ENCODE measurements at places on chromosomes 1 and 21. TPM values are rescaled to one million over a fixed set of nuclear protein-coding genes. Genes with fewer than 3 reads are reported as not detected.

- H3K27me3 ChIP-seq: no peaks in the 10 kb centered on the region
- H3K36me3 ChIP-seq: no peaks in the 10 kb centered on the region
- no peak overlapping the region for H3K27ac ChIP-seq
- no peak for DNase-seq
- no peak overlapping the region for H3K4me3 ChIP-seq
- H3K4me1 ChIP-seq: no peaks in the 10 kb centered on the region
Measured at GRCh38 chr1:115564201-115564600, 77.6 kb upstream of the VANGL1 start.

The RIMS3 gene
- total RNA-seq: 18.3 TPM

GRCh38 chr1:161001525-161001924, 19.4 kb downstream of the F11R start:
- H3K36me3 ChIP-seq: no peaks in the 10 kb centered on the region
- no peaks in the 10 kb centered on the region for H3K27me3 ChIP-seq
- H3K4me1 ChIP-seq: no peaks in the 10 kb centered on the region
- H3K27ac ChIP-seq: no peak overlapping the region
- no peak overlapping the region for H3K4me3 ChIP-seq

The TAS1R1 gene
- not detected for total RNA-seq

- no peaks in the 10 kb centered on the region for H3K27me3 ChIP-seq
- H3K4me3 ChIP-seq: no peak overlapping the region
- no peaks in the 10 kb centered on the region for H3K36me3 ChIP-seq
- H3K27ac ChIP-seq: peak overlapping the region; percentile 16
- H3K4me1 ChIP-seq: peaks cover 15% of the 10 kb centered on the region
Measured at GRCh38 chr1:19455353-19455752, 30.0 kb downstream of the CAPZB start.

GRCh38 chr1:22376976-22377375, 74.7 kb upstream of the ZBTB40 start:
- no peak for DNase-seq
- H3K4me3 ChIP-seq: no peak overlapping the region
- no peaks in the 10 kb centered on the region for H3K4me1 ChIP-seq

DNA sequence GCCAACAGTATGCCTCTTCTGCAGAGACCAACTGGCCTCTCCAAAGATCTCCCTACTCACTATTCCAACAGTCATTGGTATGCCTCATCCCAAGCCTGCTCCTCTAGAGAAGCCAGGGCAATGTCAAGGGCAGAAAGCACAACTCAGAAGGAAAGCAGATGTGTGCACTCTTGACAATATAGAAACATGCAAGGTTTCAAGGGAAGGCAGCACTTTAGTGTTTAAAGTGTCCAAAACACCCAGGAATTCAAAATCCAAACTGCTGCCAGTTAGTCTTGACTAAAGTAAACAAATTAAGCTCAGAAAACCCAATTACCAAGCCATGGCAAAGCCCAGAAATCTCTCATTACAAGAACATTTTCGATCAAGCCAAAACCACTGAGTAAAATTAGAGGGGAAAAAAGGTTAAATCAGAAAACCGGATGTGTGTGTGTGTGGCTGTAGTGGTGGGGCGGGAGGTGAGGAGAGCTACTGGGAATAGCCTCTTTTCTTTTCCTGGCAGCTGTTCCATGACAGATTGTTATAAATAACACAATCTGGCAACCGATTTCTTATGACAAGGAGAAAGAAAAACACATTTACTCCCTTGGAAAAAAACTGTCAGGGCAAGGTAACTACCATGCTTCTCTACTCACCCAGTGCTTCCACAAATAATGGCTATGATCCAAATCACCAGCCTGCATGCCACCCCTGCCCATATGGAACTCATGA, 39.2 kb downstream of the EIF2B3 start:
- H3K4me3 ChIP-seq: no peak overlapping the region
- H3K27ac ChIP-seq: peak overlapping the region; percentile 93
- H3K4me1 ChIP-seq: peaks cover 8% of the 10 kb centered on the region
- DNase-seq: no peak
- H3K27me3 ChIP-seq: no peaks in the 10 kb centered on the region

The CRP gene
- total RNA-seq: not detected

GRCh38 chr1:93573940-93574469, 107.6 kb downstream of the BCAR3 start:
- H3K27me3 ChIP-seq: no peaks in the 10 kb centered on the region
- H3K36me3 ChIP-seq: peaks cover 3% of the 10 kb centered on the region
- H3K4me1 ChIP-seq: no peaks in the 10 kb centered on the region

DNA sequence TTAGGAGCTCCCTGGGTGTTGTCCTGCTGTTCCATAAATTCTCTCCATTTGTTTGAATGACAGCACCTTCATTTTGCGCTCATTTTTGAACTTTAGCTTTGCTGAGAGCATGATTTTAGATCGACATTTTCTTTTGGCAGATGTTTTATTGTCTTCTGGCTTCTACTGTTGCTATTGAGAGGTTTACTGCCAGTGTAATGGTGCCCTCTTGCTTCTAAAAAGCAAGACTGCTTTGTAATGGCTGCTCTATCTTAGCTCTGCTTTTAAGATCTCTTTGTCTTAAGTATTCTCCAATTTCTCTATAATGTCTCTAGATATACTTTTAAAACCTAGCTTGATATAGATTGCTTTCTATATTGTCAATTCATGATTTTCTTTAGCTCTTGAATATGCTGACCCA, 27.8 kb downstream of the THEM4 start:
- H3K4me1 ChIP-seq: no peaks in the 10 kb centered on the region
- H3K27ac ChIP-seq: no peak overlapping the region
- no peak for DNase-seq
- no peaks in the 10 kb centered on the region for H3K36me3 ChIP-seq
- H3K27me3 ChIP-seq: no peaks in the 10 kb centered on the region

DNA sequence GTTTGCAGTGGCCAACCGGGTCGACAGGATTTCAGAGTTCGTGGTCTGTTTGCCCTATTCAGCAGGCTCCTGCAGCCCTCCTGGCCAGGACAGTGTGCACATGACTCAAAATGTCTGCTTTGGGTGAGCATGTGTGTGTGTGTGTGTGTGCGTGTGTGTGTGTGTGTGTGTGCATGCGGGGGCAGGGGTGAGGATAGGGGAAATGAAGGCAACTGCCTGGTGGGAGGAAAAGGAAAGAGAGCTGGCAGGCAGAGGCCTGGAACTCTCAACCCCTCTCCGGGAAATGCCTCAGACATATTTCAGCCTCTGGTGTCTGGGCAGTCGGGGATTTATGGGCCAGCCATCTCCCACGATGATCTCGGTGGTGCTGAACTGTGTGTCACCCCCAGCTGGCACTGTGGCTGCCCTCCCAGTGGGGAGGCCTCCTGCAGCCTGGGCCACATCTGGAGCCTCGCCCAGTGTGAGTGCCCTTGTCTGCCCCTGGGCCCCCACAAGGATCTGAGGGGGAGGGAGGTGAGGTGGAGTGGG, 15.2 kb downstream of the CDCP2 start:
- H3K36me3 ChIP-seq: no peaks in the 10 kb centered on the region
- no peak overlapping the region for H3K27ac ChIP-seq
- DNase-seq: no peak
- H3K4me3 ChIP-seq: no peak overlapping the region

- H3K27ac ChIP-seq: no peak overlapping the region
- no peaks in the 10 kb centered on the region for H3K36me3 ChIP-seq
- no peaks in the 10 kb centered on the region for H3K4me1 ChIP-seq
- H3K4me3 ChIP-seq: no peak overlapping the region
Measured at GRCh38 chr1:90502696-90503095, 214.4 kb downstream of the BARHL2 start.

The CHI3L1 gene
- total RNA-seq: 17.8 TPM

DNA sequence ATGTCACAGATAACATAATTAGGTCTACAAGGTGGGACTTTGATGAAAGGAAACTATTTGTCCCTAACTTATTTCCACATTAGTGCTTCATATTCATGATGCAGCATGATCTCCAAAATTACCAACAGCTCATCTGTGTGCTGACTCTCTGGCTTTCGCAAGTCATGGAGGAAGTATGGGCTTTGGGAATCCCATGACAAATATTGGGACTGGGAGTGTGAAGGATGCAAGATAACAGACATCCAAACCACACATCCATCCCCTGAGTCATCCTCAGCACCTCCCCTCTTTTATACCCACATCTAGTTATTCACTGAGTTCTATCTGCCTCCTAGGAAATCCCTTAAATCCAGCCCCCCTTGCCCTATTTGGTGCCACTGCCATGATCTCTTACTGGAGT, 102.8 kb upstream of the COL24A1 start:
- H3K27me3 ChIP-seq: no peaks in the 10 kb centered on the region
- H3K27ac ChIP-seq: no peak overlapping the region
- H3K4me3 ChIP-seq: no peak overlapping the region
- H3K36me3 ChIP-seq: no peaks in the 10 kb centered on the region
- no peak for DNase-seq

DNA sequence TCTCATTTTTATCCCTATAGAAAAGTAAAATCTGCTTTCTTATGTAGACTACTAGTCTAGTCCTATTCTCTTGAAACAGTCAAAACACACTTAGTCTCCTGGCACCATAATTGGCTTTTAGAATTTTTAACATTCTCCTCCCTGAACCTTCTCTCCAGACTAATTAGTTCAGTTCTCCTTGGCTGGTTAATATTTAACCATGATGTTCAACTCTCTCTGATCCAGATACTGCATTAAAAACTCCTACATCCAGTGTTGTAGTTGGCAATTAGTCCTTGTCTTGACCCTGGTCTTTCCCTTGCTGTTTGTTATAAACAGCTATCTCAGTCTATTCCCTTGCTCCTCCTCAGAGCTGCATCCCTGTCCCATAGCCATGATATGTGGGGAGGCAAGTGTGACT, 422.9 kb upstream of the BEND5 start:
- DNase-seq: no peak
- H3K27ac ChIP-seq: no peak overlapping the region
- H3K4me1 ChIP-seq: no peaks in the 10 kb centered on the region
- no peak overlapping the region for H3K4me3 ChIP-seq
- no peaks in the 10 kb centered on the region for H3K27me3 ChIP-seq

The TBX15 gene
- total RNA-seq: 2.2 TPM

The BMP8B gene
- total RNA-seq: 0.81 TPM

The RNASEL gene
- total RNA-seq: 6.8 TPM
